ENCODE measurements at places on chromosomes 13 and 19. TPM values are rescaled to one million over a fixed set of nuclear protein-coding genes. Genes with fewer than 3 reads are reported as not detected.

DNA sequence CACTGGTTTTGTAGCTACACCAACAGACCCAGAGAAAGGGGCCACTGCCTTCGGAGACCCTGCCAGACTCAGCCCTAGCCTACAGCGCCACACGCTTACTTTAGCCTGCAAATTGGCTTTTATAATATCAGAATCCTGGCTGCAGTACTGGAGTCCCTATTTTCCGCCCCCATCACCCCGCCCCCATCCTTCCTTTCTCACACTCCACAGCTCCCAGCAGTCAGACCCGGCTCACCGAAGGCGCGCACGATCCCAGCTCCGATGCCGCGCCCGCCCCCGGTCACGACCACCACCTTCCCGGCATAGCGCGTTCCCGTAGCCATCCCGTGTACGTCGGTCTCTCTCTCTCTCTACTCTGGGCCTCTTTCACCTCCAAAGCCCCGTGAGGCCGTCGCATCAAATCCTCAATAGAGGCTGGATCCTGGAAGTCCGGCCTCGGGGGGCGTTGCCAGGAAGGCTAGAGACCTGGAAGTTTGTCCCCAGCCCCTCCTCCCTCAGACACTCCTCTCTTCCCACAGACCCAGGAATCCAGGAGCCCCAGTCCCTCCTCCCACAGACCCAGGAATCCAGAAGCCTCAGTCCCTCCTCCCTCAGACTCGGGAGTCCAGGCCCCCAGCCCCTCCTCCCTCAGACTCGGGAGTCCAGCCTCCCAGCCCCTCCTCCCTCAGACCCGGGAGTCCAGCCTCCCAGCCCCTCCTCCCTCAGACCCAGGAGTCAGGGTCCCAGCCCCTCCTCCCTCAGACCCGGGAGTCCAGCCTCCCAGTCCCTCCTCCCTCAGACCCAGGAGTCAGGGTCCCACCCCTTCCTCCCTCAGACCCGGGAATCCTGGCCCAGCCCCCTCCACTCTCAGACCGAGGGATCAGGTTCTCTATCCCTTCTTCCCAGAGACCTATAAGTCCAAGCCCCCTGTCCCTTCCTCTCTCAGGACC is at the start of gene HSD17B14:
HSD17B14 (minus strand) TSS at position 403 of the 929 bp plus-strand sequence; CDS start at position 323, 80 bp downstream.
- peak; percentile 38 for DNase-seq

DNA sequence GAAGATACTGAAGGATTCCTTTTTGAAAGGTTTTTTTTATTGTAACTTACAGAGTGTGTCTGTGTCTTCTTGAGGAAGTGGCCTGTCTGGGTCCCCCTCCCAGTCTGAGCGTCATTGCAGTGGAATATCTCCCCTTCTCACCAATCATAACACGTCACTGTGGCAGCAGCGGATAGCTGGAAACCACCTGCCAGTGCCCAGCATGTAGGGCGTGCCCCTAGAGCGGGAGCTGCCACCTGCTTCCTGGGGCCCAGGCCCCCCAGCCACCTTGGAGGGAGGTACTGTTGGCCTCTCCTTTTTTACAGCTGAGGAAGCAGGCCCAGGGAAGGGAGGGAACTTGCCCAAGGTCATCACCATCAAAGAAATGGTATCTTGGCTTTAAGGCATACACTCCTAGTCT is 4.6 kb upstream of the DNM2 start:
- DNase-seq, result no peak

SERPINE3 gene
- not detected for total RNA-seq

DNA sequence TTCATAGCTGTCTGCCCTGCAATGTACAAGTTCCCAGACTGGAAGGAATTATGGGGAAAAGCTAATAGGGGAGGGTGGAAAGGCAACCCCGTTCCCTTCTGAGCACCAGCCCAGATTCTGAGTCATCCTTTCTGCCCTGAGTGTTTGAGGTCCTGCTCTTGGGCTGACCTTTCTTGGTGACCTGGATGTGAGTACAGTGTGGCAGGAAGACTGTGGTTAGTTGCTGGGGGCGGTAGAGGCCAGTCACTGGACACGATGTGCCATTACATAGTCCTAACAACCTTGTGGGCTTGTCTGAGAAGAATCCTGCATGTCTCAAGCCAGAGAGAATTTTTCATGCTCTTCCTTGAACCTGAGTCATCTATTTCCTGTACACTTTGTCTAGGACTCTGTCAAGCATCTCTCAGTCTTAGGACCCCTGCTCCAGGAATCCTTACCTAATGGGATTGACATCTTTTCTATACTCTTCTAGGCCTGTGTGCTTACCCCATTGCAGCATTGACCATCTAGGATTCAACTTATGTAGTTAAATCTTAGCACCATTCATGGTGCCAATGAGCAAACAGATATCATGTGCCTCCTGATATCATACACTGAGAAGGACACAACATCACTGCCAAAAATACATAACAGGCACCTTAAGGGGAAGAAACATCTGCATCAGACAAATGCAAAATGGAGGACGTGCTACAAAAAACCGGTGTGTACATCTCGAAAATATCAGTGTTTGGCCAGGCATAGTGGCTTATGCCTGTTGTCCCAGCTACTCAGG is 8.1 kb upstream of the ANGPTL4 start:
- peak; percentile 91 for DNase-seq

GRCh38 chr19:41999071-41999877 is 5.2 kb upstream of the ATP1A3 start:
- no peak for DNase-seq

- DNase-seq, result no peak
These were observed 44.8 kb downstream of the BRD4 start for GRCh38 chr19:15287496-15287895.

DNA sequence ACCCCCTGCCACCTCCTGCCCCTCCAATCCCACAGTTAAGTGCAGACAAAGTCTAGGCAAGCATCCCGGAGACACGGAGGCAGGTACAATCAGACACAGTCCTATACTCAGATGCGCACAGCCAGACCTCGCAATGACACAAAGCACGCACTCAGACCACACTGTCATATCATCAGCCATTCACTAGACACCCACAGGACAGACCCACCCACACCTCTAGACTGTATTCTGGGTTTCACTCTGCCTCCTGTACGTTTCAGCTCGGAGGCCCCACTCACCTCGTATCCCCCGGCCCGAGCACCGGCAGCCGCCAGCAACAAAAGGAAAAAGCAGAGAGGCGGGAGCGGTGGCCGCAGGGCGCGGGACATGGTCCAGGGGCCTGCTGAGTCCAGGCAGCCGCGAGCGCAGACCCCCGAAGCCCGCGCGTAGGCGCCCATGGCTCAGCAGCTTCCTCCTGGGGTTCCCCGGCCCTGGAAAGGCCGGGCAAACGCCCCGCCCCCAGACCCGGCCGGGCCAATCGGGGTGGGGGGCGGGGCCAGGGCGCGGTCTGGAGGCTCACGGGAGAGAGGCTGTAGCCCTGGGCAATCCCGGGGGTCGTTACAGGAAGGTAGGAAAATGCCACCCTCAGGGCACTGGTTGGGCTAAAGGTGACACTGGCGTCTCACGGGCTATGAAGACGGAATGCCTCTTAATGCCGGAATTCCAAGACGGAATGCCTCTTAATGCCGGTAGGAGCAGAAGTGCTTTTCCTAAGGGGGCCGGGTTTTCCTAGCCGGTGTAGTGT is at the start of the genes MAN2B1 and WDR83:
MAN2B1 (minus strand) TSS at position 478 of the 784 bp plus-strand sequence; CDS start at position 437, 41 bp downstream.
WDR83 (plus strand) TSS at position 543 of the 784 bp plus-strand sequence. CDS start 2,984 bp downstream, outside the sequence.
- peak; percentile 34 for DNase-seq

DNMT1 gene
- total RNA-seq, result 116 TPM

TEX101 gene
- total RNA-seq, result not detected

Data from fibroblast of the aortic adventitia (primary cell).